Cerebellar nuclear complex (tissue), 1 donor: ENCODE measurements at places on chromosomes 6 and 20.

DNA sequence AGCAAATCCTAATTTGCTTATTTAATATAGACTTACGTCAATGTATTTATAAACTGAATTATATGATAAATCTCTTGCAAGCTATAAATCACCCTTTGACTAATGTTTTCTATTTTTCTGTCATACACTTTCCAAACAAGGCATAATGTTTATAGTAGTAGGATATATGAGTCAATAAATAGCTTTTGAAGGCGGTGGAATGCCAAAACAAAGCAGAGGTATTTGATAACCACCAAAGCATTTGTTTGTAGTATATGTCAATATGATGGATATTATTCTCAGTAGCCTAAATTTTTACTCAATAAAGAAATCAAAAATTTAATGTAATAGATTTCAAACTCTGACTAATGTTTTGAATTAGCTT, 1354.6 kb downstream of the HACE1 start:
- no peak for DNase-seq

- DNase-seq: no peak
Observed at GRCh38 chr20:6818033-6818808, 50.7 kb downstream of the BMP2 start.

GRCh38 chr6:1426416-1426815, 37.0 kb downstream of the FOXF2 start:
- DNase-seq: no peak

GRCh38 chr20:59835448-59836395, 97.7 kb downstream of the SYCP2 start:
- peak; percentile 43 for DNase-seq

DNA sequence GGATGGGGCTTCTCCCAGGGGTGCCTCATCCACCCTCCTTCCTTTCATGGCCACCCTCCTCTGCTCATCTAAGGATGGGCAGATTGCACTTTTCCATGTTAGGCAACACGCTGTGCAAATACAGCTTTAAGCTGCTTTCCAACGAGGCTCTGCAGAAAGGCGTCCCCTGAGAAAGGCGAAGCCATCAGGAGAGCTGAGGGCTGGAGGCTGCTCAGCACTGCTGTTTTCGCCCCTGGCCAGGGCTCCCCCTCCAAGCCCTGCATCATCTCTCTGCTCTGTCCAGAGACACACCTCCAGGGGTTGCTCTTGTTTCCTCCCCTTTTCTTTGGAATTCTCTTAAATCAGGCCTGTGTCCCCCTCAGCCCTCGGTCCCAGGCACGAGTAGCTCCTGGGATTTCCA, 526.1 kb downstream of the CDH26 start:
- DNase-seq: no peak

GRCh38 chr6:129980821-129981220, 37.6 kb upstream of the L3MBTL3 start:
- no peak for DNase-seq

DNA sequence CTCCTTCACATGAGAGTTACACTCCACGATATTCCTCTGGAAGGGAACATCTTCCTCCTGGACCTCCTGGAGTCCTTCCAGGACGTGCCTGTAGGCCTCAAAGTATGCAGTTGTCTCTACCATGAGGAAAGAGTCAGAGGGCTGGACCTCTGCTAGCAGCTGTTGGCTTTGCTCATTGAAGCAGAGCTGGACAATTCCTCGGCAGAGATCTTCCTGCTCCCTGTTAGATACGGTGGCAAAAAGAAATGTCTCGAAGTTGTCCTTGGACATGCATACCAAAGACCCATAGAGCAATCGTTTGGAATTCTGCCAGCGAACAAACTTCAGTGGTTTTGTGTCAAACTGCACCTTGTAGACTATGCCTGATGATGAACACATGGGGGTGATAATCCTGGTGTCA, 7.7 kb downstream of the ZNFX1 start:
- DNase-seq: no peak
